ENCODE measurements at places on chromosomes 13 and 19.
A peak's percentile ranks its signal among the peaks of the same experiment; 100 is the strongest.

DNA sequence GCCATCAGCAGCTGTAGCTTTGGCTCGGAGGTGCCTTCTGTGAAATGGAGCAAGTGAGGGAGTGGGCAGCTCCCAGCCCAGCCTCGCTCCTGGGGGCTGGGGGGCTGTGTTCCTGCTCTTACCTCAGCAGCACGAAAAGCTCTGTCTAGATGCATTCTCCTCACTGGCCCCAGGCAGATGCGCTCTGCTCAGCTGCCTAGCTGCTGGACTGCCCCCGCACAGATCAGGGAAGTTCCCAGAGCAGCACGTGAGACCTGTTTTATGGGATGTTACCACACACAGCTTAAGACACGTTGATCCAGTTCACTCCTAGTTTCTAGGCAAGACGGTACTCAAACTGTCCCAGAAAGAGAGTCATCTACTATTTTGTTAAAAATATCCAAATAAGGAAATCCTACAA, 13.6 kb downstream of the LCP1 start:
- peak; percentile 45 for DNase-seq

DNA sequence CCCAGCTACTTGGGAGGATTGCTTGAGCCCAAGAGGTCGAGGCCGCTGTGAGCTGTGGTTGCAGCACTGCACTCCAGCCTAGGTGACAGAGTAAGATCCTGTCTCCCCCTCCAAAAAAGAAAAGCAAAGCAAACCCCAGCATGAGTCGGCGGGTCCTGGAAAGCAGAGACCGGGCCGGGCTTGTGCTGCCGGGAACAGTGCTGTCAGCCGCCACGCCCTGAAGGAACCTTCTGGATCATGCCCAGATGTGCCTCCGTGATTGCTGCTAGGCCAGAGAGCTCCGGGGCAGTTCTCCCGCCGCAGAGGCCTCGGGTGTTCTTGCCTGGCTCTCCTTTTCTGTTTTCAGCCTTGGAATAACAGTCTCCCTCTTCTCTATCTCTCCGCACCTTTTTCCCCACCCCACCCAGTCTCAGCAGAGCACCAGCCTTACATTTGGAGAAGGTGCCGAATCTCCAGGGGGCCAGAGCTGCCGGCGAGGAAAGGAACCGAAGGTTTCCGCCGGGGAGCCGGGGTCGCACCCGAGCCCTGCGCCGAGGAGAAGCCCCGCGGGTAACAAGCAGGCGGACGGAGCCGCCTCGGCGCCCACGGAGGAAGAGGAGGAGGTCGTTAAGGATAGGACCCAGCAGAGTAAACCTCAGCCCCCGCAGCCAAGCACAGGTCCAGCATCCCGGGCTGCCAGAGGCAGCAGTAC, 181.9 kb downstream of the STK24 start:
- no peak for DNase-seq

DNA sequence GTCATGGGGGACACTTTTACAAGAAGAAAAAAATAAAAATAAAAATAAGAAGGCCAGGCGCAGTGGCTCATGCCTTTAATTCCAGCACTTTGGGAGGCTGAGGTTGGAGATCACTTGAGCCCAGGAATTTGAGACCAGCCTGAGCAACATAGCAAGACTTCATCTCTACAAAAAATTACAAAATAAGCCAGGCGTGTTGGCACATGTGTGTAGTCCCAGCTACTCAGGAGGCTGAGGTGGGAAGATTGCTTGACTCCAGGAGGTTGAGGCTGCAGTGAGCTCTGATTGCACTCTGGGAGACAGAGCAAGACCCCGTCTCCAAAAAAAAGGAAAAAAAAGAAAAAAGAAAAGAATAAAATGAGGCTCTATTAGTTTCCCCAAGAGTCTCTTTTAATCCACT, 157.0 kb downstream of the PTPRS start:
- no peak for DNase-seq

DNA sequence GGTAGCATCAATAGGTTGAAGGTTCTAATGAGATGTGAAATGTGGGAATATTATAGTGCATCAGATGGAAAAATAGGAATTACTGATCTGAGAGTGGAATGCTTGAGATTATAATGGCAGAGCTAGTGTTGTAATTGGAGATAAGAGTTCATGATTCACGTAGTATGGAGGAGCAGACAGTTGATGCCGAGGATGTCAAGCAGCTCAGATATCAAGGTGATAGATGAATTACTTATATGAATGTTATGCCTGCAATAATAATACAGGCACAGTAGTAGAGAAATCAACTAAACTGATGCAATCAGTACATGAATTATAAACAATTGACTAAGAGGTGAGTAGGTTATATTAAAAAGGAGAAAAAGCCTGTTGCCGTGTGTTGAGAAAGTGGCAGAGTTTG, 793.2 kb upstream of the GPC6 start:
- DNase-seq, result no peak

DNA sequence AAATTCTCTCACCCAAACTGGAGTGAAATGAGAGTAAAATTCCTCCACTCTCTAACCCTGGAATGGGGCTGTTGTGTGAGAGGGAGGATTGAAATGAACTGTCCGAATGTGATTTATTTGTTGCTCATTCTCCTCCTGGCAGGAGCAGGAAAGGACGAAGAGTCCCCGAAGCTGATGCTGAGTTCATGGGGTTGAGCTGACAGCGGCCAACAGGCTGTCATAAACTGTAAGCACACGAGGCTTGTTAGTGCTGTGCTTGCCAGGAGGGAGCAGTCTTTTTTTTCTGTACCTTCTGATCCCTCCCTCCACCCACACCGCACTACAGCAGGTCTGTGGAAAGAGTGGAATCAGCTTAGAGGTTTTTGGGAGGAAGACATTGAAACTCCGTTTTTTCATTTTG, 33.1 kb upstream of the ZNF331 start:
- no peak for DNase-seq

DNA sequence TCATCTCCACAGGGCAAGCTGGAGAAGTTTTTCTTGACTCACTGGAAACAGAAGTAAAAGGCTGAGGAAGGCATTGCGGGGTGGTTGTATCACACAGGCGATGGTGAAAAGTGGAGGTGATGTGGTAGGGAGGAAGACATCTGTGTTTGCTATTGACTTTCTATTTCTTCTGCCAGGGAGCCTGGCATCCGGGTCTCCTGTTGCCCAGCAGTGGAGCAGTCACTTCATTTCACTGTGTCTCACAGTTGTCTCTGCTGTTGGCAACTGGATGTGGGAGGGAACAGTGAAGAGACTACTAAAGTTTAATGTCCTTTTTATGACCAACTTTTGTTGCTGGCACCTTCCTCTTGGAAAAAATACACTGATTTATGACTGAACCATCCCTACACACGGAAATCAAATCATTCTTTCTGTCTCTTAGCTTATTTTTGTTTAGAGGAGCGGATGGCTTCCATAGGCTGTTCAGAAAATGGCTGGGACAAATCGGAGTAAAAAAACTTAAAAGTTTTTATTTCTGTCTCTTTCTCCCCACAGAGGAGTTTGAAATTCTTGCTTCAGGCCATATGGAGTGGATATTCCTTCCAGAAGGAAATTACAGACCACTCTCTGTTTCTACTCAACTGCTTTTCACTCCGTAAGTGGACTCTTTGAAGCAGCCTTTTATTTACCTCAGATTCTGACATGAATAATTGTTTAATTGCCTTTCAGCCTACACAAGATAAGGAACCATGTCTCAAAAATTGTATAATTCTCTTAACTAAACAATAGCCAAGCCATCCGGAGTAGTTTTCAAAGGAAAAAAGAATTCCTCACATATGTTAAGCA, 23.8 kb upstream of the MEDAG start:
- no peak for DNase-seq

- no peak for DNase-seq
Observed at GRCh38 chr19:16125737-16126495, 14.2 kb downstream of the RAB8A start.

- peak; percentile 26 for DNase-seq
Observed at GRCh38 chr13:75687150-75687763, 51.1 kb downstream of the LMO7 start.

DNA sequence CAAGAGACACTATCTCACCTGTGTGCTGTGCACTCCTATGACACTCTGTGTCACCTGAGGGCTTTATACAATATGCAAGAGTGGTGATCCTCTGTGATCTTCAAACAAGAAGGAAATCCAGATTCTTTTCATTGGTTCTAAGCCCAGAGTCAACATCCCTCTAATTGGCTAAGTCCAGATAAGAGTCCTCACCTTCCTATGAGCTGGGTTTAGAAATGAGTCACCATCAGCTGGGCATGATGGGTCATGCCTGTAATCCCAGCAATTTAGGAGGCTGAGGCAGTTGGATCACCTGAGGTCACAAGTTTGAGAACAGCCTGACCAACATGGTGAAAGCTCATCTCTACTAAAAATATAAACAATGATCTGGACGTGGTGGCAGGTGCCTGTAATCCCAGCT, 144.4 kb downstream of the ZNF675 start:
- no peak for DNase-seq

- DNase-seq, result no peak
Observed at GRCh38 chr19:31350693-31351055, 1.4 kb upstream of the TSHZ3 start.

DNA sequence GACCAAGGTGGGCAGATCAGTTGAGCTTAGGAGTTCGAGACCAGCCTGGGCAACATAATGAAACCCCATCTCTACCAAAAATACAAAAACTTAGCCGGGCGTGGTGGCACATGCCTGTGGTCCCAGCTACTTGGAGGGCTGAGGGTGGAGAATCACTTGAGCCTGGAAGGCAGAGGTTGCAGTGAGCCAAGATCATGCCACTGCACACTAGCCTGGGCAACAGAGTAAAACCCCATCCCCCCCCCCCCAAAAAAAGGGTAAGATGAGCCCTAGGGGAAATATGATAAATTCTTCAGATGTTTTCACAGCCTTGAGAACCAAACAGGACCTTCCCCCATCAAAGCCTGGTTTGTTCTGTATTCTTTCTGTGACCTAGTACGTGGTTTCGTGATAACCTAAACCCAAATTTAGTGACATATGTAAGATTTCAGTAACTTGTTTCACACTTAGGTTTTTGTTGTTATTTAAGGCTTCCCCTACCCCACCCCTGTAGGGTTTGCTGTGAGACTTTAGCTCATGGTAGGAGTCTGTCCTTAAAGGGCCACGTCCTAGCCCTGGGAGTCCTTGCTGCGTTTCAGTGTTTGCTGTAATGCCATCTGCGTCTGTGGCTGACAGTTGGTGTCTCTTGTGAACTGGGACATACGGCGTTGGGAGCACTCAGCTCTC, 49.6 kb downstream of the MYO9B start:
- DNase-seq, result peak; percentile 64

DNA sequence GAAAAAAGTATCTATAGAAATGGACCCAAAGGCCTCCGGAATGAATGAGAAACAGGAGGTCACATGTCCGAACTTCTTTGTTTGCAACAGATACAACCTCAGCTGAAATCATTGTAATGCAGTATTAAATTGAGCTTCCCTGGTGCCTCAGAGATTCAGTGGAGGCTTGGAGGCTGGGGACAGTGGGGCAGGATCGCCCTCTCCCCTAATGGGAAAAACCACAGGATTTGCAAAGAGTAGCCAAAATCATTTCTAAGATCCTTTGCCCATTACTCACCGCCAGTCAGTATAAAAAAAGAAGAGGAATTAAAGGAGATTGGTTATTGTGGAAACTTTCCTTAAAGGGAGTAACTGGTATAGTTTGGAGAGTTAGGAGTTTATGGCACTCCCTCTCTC, 30.4 kb upstream of the IRS2 start:
- no peak for DNase-seq

GRCh38 chr13:67258482-67258881, 28.3 kb upstream of the PCDH9 start:
- no peak for DNase-seq

GRCh38 chr13:110445722-110446574, 115.6 kb downstream of the RAB20 start:
- DNase-seq, result no peak

- DNase-seq, result peak; percentile 42
Observed at GRCh38 chr13:112968910-112969691, at the start of gene MCF2L. TSS of gene MCF2L (plus strand) at chr13:112969214. CDS start at chr13:112969380, 166 bp downstream.

- DNase-seq, result no peak
Observed at GRCh38 chr13:32642316-32642715, 56.1 kb downstream of the PDS5B start.

GRCh38 chr13:62377838-62378237, 962.2 kb upstream of the PCDH20 start:
- DNase-seq, result no peak

- DNase-seq, result no peak
Observed at GRCh38 chr19:33691736-33692135, 70.0 kb downstream of the CHST8 start.

- DNase-seq, result peak; percentile 75
Observed at GRCh38 chr13:107650081-107650701, 565.1 kb downstream of the LIG4 start.

DNA sequence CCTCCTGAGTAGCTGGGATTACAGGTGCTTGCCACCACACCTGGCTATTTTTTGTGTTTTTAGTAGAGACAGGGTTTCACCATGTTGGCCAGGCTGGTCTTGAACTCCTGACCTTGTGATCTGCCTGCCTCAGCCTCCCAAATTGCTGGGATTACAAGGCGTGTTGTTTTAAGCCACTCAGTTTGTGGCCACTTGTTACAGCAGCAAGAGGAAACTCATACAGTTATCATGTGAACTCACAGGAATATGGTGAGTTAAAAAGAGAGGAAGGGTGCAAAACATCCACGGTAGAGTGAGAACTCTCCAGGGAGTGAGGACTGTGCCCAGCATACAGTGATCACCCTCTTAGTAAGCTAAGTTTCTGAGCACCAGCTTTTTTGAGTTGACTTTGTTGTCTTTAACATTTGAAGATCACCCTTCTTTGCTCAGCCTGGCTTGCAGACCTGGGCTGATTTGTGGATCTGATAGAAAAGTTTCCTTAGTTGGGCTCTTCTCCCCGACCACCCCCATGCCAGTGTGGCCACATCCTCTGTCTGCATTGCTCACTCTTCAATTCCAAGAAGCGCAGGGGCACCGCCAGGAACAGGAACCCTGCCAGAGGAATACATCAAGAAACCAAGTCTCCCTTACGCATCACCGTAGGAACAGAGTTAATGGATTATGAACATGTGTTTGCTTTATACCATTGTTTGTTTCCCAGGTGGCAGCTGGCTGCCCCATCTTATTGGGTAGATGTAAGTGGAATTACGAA, 16.0 kb downstream of the ALOX5AP start:
- DNase-seq, result no peak

- no peak for DNase-seq
Observed at GRCh38 chr13:35514801-35515502, 38.5 kb upstream of the MAB21L1 start.

GRCh38 chr13:34810996-34811395, 131.1 kb upstream of the NBEA start:
- DNase-seq, result no peak

GRCh38 chr13:102856557-102856956, 10.7 kb downstream of the ERCC5 start:
- no peak for DNase-seq

GRCh38 chr13:95192998-95193397, 108.3 kb downstream of the ABCC4 start:
- DNase-seq, result no peak

GRCh38 chr19:38917921-38918491, 6.0 kb upstream of the CCER2 start:
- DNase-seq, result peak; percentile 36

- DNase-seq, result no peak
Observed at GRCh38 chr13:45878966-45879365, 27.4 kb upstream of the SIAH3 start.

GRCh38 chr19:15251010-15251748, 18.9 kb upstream of the EPHX3 start:
- no peak for DNase-seq

GRCh38 chr13:93226065-93226622, 463 bp upstream of the GPC6 start:
- DNase-seq, result no peak
